ENCODE measurements at places on chromosomes 2 and 18. TPM values are rescaled to one million over a fixed set of nuclear protein-coding genes. Genes with fewer than 3 reads are reported as not detected.

- no peak for DNase-seq
- H3K36me3 ChIP-seq: no peaks in the 10 kb centered on the region
- no peaks in the 10 kb centered on the region for H3K4me1 ChIP-seq
- no peak overlapping the region for H3K27ac ChIP-seq
- no peak overlapping the region for H3K4me3 ChIP-seq
- no peaks in the 10 kb centered on the region for H3K27me3 ChIP-seq
These were observed 8.7 kb upstream of the TEX261 start for GRCh38 chr2:71003396-71003795.

GRCh38 chr2:25528173-25528572 is 145.2 kb downstream of the DTNB start:
- no peak for DNase-seq
- no peak overlapping the region for H3K27ac ChIP-seq
- H3K27me3 ChIP-seq: no peaks in the 10 kb centered on the region
- no peaks in the 10 kb centered on the region for H3K4me1 ChIP-seq
- H3K36me3 ChIP-seq: no peaks in the 10 kb centered on the region
- H3K4me3 ChIP-seq: no peak overlapping the region

DNA sequence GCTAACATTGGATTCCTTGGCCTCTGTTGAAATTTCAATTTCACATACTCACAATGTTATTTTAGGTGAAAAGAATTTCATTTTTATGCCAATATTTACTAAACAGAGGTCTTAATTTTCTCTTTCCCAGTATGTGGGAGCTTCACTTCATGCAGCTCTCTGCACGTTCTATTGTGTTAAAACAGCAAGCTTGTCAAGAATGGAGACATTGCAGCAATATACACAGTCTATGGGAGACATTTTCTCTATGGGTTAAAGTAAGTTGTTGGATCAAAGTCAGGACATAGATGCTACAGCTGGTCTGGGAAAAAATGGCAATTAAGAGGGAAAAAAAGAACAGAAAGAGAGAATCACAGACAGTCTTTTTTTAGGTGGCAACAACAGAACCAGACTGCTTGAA is 70.4 kb upstream of the ARHGAP15 start:
- no peak overlapping the region for H3K27ac ChIP-seq
- H3K4me1 ChIP-seq: no peaks in the 10 kb centered on the region
- no peaks in the 10 kb centered on the region for H3K27me3 ChIP-seq
- H3K36me3 ChIP-seq: no peaks in the 10 kb centered on the region

GRCh38 chr2:38653380-38653714 is 12.6 kb upstream of the GALM start:
- no peak for DNase-seq
- H3K27ac ChIP-seq: no peak overlapping the region
- H3K4me1 ChIP-seq: no peaks in the 10 kb centered on the region

- no peaks in the 10 kb centered on the region for H3K36me3 ChIP-seq
- no peak overlapping the region for H3K27ac ChIP-seq
- no peak overlapping the region for H3K4me3 ChIP-seq
These were observed 244.7 kb upstream of the MMADHC start for GRCh38 chr2:149832324-149832723.

DNA sequence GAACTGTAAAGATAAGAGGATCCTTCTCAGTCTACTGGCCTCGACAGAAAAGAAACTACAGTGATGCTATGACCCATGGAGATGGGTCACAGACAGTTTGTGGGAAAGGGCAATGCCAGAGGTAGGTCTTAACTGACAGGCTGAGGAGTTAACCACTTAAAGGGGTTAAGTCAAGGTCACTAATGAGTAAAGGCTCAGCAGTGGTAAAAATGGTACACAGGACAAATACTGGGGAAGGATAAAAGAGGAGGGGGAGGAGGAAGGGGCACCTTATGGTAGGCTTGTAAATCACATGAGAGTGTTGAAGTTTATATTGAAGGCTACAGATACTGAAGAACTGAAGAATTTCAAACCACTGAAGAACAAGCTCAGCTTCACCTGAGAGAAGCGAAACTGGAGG is 9.9 kb downstream of the IER3IP1 start:
- DNase-seq: no peak
- no peaks in the 10 kb centered on the region for H3K36me3 ChIP-seq
- H3K27me3 ChIP-seq: no peaks in the 10 kb centered on the region
- H3K4me1 ChIP-seq: peaks cover 13% of the 10 kb centered on the region
- no peak overlapping the region for H3K4me3 ChIP-seq

- no peak for DNase-seq
- H3K4me1 ChIP-seq: no peaks in the 10 kb centered on the region
- no peak overlapping the region for H3K4me3 ChIP-seq
- no peaks in the 10 kb centered on the region for H3K27me3 ChIP-seq
- no peak overlapping the region for H3K27ac ChIP-seq
- no peaks in the 10 kb centered on the region for H3K36me3 ChIP-seq
These were observed 400.5 kb upstream of the MEIS1 start for GRCh38 chr2:66034467-66034866.

GRCh38 chr2:33108483-33109443 is 162.0 kb downstream of the LTBP1 start:
- no peaks in the 10 kb centered on the region for H3K36me3 ChIP-seq
- no peak for DNase-seq
- H3K27me3 ChIP-seq: no peaks in the 10 kb centered on the region
- H3K27ac ChIP-seq: no peak overlapping the region

Gene DLX2
- not detected for total RNA-seq

DNA sequence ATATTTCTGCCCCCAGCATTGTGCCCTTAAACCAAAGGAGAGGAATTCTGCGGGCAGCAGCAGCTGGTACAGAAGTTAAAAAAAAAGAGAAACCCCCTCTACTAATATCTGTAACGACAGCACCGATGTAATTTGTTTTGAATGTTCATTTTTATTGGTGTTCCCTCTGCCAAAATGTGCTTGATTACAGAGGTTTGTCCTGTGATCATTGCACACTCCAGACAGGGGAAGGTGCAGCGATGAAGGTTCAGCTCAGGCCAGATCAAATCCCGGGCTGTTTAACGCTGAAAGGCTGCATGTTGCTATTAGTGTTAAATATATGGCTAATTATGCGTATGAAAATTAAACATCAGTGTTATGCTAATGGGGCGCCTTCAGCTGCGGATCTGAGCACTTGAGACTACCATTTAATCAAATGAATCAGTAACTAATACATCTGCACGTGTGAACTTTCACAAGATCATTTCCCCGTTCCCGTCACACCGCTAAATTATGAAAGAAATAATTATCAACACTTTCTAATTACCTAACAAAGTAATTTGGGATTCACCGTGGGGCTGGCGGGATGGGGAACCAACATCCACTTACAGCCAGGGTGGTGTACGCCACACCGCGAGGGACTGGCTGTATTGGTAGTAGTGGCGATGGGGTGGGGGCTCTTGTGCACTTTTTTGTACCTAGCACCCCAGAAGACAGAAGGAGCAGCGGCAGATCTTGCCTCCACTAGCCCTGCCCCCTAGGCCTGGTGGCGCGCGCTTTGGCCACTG is 1.5 kb upstream of the DLX1 start:
- peaks cover 46% of the 10 kb centered on the region for H3K27me3 ChIP-seq
- H3K4me3 ChIP-seq: no peak overlapping the region
- DNase-seq: no peak
- peaks cover 24% of the 10 kb centered on the region for H3K4me1 ChIP-seq
- H3K36me3 ChIP-seq: no peaks in the 10 kb centered on the region

Gene GRHL1
- total RNA-seq: 5.3 TPM

GRCh38 chr2:144217853-144218633 is 301.9 kb downstream of the ZEB2 start:
- DNase-seq: no peak
- H3K36me3 ChIP-seq: no peaks in the 10 kb centered on the region
- H3K4me1 ChIP-seq: peaks cover 3% of the 10 kb centered on the region
- H3K27me3 ChIP-seq: no peaks in the 10 kb centered on the region

DNA sequence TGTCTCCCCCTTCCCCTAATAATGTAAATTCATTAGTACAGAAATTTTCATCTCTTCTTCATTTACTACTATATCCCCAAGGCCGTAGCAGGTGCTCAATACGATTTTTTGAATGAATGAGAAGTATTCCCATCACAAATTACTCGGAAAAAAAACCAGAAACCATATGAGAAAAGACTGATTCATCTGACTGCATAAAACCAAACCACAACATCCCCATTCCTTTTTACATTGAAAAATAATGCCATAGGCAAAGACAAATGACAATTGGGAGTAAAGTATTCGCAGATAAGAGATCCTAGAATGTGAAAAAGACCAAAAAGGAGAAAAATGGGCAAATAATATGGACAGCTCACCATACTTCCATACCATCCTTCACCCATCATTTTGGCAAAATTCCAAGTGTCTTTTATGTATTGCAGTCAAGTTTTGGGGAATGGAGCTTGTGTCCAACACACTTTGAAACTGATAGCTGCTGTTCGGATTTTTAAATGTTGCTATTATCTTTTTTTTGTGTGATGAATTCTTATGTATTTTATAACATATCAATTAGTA is 1.5 kb downstream of the ZC3H8 start:
- no peaks in the 10 kb centered on the region for H3K36me3 ChIP-seq
- no peaks in the 10 kb centered on the region for H3K4me1 ChIP-seq
- no peak overlapping the region for H3K4me3 ChIP-seq
- H3K27me3 ChIP-seq: no peaks in the 10 kb centered on the region

Gene FOXD4L1
- total RNA-seq: not detected

- no peak overlapping the region for H3K4me3 ChIP-seq
- H3K27me3 ChIP-seq: no peaks in the 10 kb centered on the region
- no peak for DNase-seq
These were observed 68.7 kb downstream of the CDC42EP3 start for GRCh38 chr2:37602702-37603101.

Data from pancreas (tissue), 10 donors.